ENCODE measurements at places on chromosomes 5 and 9.

DNA sequence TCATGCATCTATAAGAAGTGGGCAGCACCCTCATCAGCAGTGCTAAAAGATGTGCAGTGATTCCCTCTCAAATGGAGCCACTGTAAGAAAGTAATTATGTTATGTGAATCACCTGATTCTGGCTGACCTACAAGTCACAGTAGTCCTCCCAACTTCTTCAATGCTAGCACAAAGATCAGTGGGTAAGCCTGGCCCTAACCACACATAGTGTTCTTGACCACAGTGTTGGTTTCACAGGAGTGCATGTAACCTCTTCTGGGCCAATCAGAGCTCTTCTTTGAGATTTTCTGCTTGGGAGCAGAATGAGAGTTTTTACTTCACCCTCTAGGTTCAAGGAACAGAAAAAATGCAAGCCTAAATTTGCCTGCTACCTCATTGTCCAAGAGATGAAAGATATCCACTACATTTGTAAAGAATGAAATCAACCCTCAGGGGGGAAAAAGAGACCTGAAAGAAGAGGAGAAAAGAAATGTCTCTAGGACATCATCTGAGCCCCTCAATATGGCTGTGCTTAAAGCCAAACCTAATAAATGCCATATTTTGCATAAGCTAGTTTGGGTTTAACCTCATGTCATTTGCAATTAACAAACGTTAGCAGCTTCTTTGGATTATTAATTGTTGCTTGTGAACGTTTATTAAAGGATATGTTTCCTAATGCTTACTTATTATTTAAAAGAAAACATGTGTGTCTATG lies 65.3 kb upstream of the ADRB2 start:
- peak; percentile 38 for DNase-seq

DNA sequence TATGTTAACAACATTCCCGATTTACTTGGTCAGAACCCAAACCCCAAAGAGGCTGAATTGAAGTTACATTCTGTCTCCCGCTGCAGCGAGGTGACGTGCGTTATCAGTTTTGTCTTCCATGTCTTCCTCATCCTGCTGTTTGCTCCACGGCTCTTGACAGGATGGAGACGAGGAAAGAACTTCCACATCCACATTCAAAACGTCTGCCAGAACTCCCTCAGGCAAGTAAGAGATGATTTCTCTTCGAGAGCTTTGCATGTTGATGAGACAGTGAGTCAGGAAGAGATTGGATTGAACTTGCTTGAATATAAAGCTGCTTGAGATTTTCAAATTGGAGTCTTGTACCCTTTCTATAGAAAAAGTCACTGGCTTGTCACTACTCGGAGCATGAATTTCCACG lies 242.6 kb downstream of the AUH start:
- no peak for DNase-seq

DNA sequence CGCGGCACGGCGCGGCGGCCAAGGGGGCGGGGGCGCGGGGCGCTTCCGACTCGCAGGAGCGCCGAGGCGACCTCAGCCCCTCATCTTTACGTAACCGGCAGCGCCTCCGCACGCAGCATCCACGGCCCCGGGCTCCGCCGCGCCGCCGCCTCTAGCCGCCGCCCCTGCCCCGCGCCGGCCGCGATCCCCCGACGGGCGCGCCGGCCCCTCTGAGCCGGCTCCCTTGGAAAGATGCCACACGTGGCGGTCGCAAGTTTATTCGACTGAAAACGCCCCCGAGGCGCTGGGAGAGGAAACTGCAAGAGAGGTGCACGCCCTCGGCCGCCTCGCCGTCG lies 1.0 kb downstream of the KLF9 start:
- DNase-seq = no peak

- DNase-seq = no peak
Measured at GRCh38 chr5:84032324-84032723, 311.7 kb upstream of the HAPLN1 start.

GRCh38 chr5:91384671-91385430 lies 1.7 kb upstream of the ARRDC3 start:
- DNase-seq = peak; percentile 94

GRCh38 chr5:58710871-58711270 lies 128.0 kb downstream of the RAB3C start:
- DNase-seq = no peak

All from AML-193 (cell line).